ENCODE measurements at places on chromosomes 3 and 15.
A peak's percentile ranks its signal among the peaks of the same experiment; 100 is the strongest.

GRCh38 chr3:184160456-184160855, 5.3 kb downstream of the DVL3 start:
- DNase-seq, result peak; percentile 68

GRCh38 chr15:29914511-29914926, 92.3 kb upstream of the TJP1 start:
- no peak for DNase-seq

GRCh38 chr3:30644615-30645014, 38.2 kb downstream of the TGFBR2 start:
- peak; percentile 19 for DNase-seq

DNA sequence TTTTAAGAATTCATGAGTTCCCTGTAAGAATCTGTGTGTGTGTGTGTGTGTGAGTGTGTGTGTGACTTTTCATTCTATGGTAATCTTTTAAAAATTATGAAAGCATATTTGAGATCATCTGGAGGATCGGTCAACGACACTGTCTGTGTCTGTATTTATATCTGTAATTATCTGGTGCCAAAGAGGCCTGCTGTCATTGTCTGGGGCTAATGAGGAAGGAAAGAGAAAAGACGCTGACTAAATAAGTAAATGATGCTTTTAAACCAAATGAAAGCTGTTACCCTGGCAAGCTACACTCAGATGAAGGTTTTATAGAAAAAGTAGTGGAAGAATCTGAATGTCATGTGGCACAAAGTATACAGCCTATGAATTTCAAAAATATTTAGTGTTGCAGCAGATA, 439.8 kb downstream of the RBMS3 start:
- DNase-seq, result no peak

DNA sequence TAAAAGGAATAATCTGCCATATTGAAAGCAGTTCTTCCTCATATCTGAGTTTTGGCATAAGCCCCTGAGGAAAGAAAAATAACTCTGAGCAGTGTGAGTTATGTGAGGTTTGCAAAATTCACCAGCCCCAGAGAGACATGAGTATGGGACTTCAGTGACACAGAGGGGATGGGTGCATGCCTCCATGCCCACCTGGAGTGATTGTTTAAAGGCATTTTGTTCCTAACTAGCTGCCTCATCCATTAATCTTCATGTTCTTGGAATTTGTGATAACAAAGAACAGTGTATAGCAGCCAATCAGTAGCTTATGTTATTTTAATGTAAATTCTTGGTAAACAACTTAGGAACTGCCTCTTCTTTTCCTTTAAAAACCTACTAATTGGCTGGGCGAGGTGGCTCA, 11.1 kb upstream of the ESYT3 start:
- DNase-seq, result no peak

GRCh38 chr15:94259863-94260262, 28.5 kb downstream of the MCTP2 start:
- no peak for DNase-seq

DNA sequence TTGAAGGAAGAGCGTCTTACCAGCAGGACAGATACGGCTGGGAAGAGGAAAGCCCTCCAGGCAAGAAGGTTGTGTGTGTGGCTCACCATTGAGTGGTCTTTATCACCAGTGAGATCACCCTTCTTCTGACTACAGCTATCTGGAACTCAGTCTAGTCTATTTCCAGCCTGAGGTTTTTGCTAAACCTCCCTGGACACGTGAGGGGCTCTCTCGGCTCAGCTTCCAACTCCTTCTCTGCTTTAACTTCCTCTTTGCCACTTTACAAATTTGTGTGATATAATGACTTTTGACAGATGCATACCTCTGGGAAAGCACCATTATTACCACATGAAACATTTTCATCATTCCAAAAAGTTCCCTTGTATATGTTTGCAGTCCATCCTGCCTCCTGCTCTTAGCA, 15.3 kb upstream of the ROPN1 start:
- DNase-seq, result no peak

GRCh38 chr3:8629151-8630021, 15.2 kb downstream of the SSUH2 start:
- peak; percentile 80 for DNase-seq

- DNase-seq, result no peak
Observed at GRCh38 chr3:29552051-29552450, 271.2 kb downstream of the RBMS3 start.

DNA sequence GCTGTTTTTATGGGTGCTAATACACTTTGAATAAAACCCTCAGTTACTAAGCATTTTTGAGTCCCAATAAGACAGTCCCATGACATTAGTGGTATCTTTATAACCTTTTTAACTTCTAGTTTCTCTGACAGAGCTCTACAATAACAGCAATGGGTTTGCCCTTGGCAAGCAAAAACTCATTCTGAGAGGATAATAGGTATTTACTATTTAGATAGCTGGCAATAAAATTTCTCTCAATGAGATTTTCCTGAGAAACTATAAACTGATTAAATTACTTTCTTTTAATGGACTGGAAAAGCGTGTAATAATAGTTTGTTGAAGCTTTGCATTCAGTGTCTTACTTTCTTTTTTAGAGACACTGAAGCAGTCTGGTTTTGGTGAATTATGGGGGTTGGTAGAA, 168.0 kb upstream of the MLF1 start:
- no peak for DNase-seq

GRCh38 chr3:33612607-33613006, 105.4 kb downstream of the CLASP2 start:
- DNase-seq, result no peak

DNA sequence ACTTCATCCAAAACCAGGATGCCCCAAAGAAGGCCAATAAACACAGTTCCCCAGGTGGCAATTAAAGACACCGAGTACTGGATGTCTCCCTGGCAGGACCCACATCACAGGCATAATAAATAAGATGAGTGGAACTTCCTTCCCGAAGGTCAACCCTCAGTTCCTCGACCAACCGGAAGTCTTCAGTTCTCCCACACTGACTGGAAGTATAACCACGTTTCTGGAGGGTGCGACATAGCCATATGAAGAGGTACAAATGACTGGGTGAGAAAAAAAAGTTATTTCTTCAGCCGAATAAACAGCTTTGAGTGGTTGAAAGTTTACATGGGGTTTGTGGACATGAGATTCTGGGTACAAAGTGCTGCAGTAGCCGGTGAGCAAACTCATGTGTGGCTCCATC, 34.6 kb upstream of the MUC13 start:
- no peak for DNase-seq

- peak; percentile 33 for DNase-seq
Observed at GRCh38 chr3:48088056-48088748, 72.0 kb upstream of the MAP4 start.

DNA sequence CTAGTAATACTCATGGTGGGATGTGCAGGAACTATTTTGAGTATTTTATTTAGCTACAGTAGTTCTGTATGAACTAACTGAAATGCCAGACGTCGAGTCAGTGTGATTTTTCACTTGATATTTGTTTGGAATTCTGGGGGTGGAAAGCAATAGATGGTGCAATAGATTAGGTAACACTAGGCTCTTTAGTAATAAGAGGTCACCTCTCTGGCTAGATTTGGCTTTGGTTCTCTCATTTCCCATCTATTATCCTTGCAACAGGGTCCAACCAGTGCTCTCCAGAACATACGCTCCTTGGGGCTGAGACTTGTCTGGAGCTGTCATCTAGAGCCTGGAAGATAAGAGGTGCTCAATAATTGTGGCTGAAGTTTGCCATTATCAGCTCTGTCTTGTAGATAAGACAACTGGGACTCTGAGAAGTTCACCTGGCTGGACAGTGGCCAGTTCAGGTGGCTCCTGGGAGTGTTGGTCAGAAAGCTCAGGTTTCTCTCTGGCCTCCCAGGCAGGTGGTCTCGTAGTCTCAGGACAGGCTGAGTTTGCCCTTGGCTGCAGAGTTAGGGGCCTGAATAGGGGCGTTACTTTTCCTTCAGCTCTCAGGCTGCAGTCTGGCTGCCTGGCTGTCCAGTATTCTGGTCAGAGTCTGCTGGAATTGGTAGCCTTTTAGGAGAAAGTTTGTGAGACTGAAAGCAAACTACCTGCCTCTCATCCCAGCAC, 277.5 kb upstream of the RGMA start:
- DNase-seq, result no peak

GRCh38 chr3:196969134-196969659, 564 bp upstream of the PIGZ start:
- DNase-seq, result peak; percentile 86

GRCh38 chr3:70832834-70833205, 520.4 kb upstream of the MDFIC2 start:
- no peak for DNase-seq

DNA sequence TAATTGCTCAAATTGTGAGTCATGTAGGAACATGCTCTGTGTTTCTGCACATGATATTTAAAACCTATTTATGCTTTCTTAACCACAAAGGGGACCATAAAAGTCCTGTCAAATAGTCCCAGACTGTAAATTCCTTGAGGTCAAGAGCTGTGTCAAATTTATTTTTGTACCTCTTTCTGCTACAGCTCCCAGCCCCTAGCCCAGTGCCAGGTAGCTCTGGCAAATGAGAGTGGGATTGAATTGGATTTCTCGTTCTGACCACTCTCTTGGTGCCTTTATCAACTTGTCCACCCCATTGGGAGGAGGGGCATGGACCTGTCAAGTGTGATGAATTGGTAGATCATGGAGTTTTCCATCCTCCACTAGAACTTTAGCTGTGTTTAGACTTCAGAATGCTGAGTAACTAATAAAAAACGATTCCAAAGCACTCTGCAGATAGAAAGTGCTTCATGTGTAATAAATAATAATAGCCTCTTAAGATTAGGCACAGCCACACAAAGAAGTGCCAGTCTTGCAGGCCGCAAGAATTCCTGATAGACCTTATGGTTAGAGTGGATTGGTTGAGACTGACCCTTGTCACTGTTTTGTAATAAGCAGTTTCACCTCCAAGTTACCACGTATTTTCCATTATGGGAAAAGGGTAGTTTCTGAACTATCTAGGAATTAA, 120.4 kb downstream of the LPP start:
- no peak for DNase-seq

- DNase-seq, result no peak
Observed at GRCh38 chr3:185477316-185477715, 21.5 kb downstream of the TMEM41A start.

DNA sequence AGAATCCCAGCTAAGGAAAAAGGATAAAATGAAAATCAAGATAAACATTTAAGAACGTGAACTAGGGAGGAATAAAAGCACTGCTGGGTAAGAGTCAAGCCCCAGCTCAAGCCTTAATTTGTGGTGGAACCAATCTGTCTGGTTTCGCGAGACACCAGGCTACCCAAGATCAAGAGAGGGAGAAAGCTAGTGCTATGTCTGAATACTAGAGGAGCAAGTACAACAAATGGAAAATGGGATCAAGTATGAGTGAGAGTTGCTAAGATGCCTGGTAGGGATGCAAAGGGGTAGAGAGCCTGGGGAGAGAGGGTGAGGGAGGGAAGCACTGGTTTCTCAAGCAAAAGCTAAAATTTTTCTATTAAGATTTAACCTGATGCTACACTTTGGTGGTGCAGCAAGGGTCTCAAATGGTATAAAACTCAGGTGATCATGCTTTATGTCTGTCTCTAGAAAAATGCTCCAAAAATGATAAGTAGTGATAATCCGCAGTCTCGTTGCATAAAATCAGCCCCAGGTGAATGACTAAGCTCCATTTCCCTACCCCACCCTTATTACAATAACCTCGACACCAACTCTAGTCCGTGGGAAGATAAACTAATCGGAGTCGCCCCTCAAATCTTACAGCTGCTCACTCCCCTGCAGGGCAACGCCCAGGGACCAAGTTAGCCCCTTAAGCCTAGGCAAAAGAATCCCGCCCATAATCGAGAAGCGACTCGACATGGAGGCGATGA, 1.7 kb upstream of the SETD5 start:
- no peak for DNase-seq

DNA sequence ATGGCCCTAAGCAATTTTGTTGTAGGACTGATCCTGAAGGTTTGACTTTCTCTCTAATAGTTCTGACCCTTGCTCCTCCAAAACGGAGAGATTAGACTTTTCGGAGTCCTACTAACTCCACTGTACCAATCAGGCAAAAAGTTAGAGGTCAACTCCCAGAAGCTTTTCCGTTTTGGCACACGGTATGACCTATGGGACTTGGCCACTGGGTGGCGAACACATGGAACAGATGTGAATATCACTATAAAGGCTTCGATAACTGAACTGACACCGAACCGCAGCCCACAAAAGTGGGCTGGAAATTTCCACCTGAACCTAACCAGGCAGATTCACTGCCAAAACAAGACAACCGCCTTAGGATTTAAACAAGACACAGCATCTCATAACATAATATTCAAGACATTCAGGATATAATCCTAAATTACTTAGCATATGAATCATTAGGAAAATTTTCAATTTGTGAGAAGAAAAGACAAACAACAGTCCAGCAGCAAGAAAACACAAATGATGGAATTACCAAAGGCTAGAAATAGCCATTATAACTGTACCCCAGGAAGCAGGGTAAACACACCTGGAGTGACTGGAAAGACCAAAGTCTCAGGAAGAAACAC, 12.2 kb upstream of the TM2D3 start:
- no peak for DNase-seq

GRCh38 chr3:153215966-153216365, 53.9 kb downstream of the RAP2B start:
- no peak for DNase-seq

- DNase-seq, result no peak
Observed at GRCh38 chr15:49637857-49638256, 17.0 kb downstream of the DTWD1 start.

- no peak for DNase-seq
Observed at GRCh38 chr3:24296441-24297205, 198.0 kb downstream of the THRB start.

DNA sequence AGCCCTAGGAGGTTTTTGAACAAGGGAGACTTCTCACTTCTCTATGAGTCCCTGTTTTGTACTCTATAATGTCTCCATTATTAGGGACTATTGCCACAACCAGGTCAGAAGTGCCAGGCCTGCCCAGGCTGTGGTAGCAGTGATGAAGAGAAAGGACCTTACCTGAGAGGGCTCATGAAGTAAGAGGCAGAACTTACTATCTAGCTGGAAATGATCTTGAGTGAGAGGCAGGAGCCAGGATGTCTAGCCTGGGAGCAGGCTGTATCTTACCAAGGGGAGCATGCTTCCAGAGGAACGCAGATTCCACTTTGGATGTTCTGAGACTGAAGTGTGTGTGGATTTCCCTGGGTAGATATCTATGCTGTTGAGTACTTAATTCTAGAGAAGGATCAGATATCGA, 93.3 kb downstream of the RPL39L start:
- DNase-seq, result no peak

- DNase-seq, result no peak
Observed at GRCh38 chr15:56739964-56740640, 6.8 kb upstream of the ZNF280D start.

DNA sequence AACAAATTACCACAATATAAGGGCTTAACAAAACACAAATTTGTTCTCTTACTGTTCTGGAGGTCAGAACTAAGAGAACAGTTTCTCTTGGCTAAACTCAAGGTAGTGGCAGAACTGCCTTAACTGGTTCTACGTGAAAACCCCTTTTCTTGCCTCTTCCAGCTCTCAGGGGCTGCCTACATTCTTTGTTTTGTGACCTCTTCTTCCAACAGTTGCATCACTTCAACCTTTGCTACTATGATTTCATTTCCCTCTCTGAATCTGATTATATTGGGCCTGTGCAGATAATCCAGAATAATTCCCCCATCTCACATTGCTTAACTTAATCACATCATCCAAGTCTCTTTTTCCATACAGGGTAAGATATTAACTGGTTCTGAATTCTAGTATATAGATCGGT, 624.6 kb downstream of the ZPLD1 start:
- no peak for DNase-seq

GRCh38 chr3:13568515-13569028, 19.6 kb downstream of the FBLN2 start:
- DNase-seq, result no peak

All from GM13976 (cell line).